Epithelial cell of proximal tubule (primary cell): ENCODE measurements at places on chromosomes 11 and 22. TPM values are rescaled to one million over a fixed set of nuclear protein-coding genes. Genes with fewer than 3 reads are reported as not detected.

Gene ANO5
- 1.6 and 1.7 TPM in 2 replicates for total RNA-seq

Gene CCDC73
- total RNA-seq, result not detected in 2 replicates

Gene PAK1
- 26.0 and 38.8 TPM in 2 replicates for total RNA-seq

Gene LRP4
- 2.8 and 5.0 TPM in 2 replicates for total RNA-seq

Gene TRPC6
- 0.07 and 0.35 TPM in 2 replicates for total RNA-seq

- DNase-seq, result no peak
Measured at GRCh38 chr11:128493570-128493965, 93.8 kb downstream of the ETS1 start.

- no peak for DNase-seq
Measured at GRCh38 chr22:45763236-45763624, 91.6 kb downstream of the ATXN10 start.

DNA sequence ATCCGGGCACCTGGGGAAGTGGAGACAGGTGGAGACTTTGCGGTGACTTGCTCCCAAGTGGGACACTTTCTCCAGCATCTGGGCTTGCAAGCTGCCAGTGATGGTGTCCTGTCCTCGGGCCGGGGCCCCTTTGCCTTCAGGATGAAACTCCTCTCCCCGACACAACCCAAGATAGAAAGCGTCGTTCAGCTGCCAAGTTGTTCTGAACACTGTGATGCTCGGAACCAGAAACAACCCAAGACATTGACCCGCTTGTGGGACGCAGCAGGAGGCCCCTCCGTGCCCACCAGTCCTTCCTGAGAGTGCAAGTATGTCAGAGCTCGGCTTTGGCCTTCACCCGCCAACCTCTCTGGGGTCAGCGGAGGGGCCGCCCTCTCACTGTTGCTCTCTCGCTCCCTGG, 31.3 kb downstream of the LINC01488 start:
- no peak for DNase-seq

DNA sequence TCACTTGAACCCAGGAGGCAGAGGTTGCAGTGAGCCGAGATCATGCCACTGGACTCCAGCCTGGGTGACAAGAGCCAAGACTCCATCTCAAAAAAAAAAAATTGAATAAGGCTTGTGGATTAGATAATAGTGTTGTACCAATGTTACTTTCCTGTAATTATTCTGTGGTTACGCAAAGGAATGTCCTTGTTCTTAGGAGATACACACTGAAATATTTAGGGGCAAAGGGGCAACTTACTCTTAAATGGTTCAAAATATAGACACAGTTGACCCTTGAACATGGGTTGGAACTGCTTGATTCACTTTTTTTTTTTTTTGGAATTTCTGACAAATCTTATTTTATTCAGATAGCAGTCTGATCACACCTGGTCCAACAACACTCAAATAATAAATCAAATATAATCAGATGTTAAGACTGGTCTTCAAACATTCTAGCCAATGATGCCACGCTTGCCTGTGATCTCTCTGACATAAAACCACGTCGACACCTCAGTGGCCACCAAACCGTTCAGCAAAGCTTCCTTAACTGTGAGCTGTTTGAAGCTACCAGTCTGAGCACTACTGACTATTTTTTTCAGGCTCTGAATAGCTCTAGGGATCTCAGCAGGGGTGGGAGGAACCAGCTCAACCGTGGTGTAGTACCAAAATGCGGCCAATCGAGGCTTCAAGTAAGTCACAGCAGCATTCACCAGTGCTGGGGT, 710 bp downstream of the ATP5MGL start:
- DNase-seq, result no peak

- DNase-seq, result no peak
Measured at GRCh38 chr11:69024509-69024908, 11.5 kb upstream of the MRGPRF start.

DNA sequence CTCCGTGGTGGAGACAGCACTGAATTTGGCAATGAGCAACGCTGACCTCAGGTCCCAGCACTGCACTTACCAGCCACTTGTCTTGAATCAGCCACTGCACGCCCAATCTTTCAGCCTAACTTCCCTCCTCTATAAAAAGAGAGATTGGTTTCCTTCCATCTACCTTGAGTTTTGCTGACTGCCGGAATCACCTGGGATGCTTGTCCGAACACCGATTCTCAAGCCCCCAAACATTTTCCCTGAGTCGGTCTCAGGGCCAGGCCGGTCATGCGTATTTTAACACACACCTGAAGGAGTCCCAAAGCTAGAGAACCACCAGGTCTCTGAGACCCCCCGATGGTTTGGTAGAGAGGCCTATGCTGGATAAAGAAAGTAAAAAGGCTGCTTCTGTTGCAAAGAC, 131.5 kb downstream of the SPATA19 start:
- no peak for DNase-seq

DNA sequence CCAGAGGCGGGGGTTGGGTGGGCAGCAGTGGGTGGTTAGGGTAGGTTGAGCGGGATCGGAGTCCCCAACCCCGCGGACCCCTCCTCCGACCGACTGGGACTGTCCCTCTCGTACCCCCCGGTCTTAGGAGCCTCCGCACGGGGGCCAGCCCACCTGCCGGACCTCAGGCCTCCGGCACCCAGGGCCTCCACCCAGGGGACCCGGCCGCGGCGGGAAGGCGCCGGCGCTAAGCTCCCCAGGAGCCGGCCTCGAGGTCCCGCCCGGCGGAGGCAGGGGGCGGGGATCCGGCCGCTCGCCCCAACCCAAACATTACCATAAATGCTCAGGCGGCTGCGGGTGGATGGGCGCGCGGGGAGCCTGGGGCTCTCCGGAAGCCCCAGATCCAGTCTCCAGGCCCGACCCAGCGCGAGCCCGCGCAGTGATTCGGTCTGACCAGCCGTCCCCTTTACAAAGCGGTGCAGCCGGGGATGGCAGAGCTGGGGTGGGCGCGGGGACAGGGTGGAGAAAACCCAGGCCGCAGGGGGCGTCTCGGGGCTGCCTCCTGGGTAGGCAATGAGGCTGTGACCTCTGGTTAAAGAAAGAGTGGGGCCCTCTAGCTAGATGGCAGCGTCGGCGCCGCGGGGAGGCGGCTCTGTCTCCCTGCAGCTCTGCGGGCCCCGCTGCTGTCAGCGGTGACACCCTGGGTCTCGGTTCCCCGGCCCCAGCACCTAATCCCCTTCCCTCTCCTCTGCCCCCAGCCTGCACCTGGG, 4.0 kb upstream of the MCAM start:
- DNase-seq, result no peak

- no peak for DNase-seq
Measured at GRCh38 chr11:30926130-30926529, 340.0 kb upstream of the MPPED2 start.

DNA sequence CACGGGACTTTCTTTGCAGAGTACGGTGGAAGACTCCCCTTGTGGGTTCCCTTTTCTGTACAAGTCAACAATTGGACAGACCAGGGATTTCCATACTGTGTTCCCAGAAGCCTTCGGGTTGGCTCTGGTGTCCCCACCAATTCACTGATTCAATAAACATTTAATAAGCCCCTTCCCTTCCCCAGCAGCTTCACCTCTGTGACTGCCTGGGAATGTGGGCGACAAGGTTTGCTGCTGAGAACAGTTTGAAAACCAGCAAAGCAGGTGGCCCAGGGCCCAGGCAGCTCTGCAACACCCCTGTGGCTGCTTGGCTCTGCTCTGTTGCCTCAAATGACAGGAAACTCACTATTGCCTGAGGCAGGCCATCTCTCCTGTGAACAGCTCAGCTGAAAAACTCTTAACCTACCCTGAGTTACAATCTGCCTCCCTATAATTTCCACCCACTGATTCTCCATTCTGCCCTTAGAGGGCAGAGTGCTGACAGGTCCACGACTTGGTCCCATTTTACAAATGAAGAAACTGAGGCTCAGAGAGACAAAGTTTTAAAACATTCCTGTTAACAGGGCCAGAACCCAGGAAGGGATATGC, 10.4 kb downstream of the ADORA2A start:
- DNase-seq, result no peak

DNA sequence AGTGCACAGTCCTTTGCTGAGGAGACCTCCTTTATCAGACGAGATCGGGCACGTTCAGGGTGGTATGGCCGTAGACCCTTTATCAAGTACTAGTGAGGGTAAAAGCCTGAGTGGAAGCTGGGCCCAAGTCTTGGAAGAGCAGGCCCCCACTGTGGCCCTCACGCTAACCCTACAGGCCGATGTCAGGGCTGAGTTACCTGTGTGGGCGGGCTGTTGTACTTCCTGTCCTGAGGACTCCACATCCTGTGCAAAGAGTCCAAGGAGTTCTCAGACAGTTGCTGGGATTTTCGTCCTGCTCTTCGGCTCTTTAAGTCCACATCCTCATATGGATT, 34.9 kb downstream of the RPL27A start:
- no peak for DNase-seq

DNA sequence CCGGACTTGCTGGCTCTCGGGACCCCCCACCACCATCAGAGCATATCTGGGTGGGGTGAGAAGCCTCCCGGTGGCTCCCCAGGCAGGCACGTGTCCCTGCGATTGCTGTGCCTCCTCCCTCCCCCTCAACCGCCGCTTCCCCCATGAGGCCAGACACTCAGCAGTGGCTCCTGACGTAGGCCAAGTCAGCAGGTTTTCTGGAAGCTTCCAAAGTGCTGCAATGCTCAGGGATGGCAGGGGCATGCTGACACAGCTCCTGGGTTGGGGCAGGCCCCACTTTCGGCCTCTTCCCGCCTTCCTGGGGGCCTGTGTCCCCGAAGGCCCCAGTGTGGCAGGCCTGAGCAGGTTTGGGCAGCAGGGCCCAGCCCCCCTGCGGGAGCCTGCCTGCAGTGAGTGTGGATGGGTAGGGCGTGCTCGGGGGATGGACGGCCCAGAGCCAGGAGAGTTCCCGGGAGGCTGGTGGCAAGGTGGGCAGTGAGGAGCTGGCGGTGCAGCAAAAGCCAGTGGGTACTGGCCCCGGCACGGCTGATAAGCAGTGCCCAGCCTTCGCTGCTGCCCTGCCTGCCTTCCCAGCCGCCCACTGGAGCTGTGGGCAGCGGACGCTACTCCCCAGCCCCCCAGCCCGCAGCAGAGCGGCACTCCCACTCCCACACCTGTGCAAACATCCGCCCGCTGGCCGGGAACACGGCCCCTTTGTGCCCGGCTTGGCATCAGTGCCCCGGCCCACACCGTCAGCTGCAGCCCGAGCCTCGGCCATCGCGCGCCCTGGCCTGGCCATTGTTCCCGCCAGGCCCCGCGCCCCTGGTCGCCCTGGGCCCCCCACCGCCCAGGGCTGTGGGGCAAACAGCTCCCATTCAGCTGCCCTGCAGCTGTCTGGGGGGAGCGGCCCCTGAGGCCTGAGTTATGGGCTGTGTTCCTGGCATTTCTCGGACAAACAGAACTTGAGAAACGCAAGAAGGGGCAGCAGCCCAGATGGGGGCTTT, 125.0 kb downstream of the KCNQ1OT1 start:
- no peak for DNase-seq

DNA sequence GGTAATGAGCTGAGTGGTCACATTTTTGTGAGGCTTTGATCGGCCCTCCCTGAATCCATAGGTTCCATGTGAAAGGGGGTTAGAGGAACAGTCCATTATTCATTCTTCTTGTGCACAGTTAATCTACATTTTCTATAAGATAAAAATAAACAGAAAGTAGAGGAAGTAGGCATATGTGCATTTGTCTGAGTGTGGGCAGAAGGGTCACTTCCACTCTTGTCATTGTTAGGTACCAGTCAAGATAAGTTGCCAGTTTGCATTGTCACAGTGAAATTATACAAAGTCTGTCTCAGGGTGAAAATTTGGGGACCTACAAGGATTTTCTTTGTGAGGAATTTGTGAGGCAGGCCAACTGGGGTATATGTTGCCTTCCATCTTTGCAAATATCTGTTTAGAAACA, 4.6 kb upstream of the APOL4 start:
- no peak for DNase-seq

- DNase-seq, result no peak
Measured at GRCh38 chr11:26847459-26847858, 125.6 kb upstream of the SLC5A12 start.

- DNase-seq, result no peak
Measured at GRCh38 chr11:73426219-73426850, 50.1 kb downstream of the RELT start.

DNA sequence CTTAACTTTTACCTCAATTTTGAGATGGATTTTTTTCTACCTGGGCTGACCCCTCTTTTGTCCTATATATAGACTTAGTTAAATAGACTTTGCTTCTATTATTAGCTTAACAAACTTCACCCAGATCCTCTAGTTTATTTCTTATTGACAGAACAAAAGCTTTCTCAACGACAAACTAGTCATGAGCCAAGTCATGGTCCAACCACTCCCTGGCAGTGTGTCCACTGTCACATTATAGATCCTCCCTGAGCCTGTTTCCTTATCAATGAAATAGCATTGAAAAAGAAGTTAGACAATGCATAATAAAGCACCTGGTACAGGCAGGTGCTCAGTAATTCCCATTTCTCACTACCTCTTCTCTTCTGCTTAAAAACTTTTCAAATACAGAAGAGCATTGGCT, 155.1 kb downstream of the SPON1 start:
- no peak for DNase-seq

GRCh38 chr22:36311386-36312085, 58.6 kb downstream of the APOL1 start:
- DNase-seq, result no peak

DNA sequence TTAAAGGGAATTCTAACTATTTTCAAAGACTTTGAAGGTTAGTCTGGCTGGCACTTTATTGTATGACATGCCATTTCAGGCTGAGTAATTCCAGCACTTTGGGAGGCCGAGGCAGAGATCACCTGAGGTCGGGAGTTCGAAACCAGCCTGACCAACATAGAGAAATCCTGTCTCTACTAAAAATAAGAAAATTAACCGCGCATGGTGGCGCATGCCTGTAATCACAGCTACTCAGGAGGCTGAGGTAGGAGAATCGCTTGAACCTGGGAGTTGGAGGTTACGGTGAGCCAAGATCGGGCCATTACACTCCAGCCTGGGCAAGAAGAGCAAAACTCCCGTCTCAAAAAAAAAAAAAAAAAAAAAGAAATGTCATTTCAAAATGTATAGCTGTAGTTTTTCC, 95.6 kb downstream of the RDX start:
- DNase-seq, result no peak

DNA sequence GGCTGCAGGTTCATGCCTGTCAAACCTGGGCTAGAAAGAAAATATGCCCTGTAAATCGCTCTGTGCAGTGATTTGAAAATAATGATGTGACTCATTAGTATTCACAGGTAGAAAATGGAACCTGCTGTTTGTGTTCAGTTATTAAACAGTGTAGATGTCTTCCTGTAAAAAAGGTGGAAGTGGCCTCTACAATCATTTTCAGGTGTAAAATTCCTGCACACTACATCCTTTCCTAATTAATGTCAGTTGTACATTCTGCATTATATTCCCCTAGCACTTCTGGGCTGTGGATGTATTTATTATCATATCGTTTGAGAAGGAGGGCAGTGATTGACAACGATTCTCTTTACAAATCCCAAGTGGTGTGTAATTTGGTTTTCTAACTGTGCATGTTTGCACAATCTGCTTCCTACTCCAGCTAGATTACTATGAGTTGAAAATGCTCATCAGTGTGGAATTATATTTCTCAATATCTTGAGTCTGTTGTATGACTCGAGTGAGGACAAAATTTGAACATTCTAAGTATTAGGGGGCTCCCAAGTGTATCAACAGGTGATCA, 454.0 kb upstream of the DDI1 start:
- no peak for DNase-seq

- DNase-seq, result no peak
Measured at GRCh38 chr11:70381872-70382861, 16.2 kb upstream of the CTTN start.
